NCI-H187 (cell line): ENCODE measurements at places on chromosomes 5 and 9.
A peak's percentile ranks its signal among the peaks of the same experiment; 100 is the strongest.

- DNase-seq, result no peak
These were observed 73.8 kb upstream of the IFNE start for GRCh38 chr9:21555911-21556310.

DNA sequence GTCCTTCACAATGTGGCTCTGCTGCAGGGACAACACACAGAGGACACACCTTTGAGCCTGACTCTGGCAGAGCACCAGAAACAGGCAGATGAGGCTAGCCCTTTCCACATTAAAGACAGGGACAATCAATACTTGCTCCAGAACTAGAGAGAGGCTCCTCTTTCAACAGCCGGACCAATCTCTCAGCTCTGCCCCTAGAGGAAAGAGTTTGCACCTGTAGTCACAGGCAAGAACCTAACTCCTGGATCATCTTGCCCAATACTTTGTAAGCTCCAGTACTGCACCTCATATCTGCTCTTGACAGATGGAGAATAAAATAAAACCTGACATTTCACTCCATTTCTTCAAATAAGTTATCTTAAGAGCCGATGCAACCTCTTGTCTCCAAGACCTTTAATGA, 52.1 kb downstream of the EPB41L4A start:
- no peak for DNase-seq

GRCh38 chr5:78587775-78588291, 60.7 kb downstream of the LHFPL2 start:
- DNase-seq, result no peak

GRCh38 chr9:133705576-133705975, 32.6 kb downstream of the SARDH start:
- DNase-seq, result no peak

GRCh38 chr5:53406630-53407316, 73.7 kb upstream of the FST start:
- no peak for DNase-seq

GRCh38 chr9:135036861-135037465, 50.5 kb upstream of the OLFM1 start:
- DNase-seq, result no peak

DNA sequence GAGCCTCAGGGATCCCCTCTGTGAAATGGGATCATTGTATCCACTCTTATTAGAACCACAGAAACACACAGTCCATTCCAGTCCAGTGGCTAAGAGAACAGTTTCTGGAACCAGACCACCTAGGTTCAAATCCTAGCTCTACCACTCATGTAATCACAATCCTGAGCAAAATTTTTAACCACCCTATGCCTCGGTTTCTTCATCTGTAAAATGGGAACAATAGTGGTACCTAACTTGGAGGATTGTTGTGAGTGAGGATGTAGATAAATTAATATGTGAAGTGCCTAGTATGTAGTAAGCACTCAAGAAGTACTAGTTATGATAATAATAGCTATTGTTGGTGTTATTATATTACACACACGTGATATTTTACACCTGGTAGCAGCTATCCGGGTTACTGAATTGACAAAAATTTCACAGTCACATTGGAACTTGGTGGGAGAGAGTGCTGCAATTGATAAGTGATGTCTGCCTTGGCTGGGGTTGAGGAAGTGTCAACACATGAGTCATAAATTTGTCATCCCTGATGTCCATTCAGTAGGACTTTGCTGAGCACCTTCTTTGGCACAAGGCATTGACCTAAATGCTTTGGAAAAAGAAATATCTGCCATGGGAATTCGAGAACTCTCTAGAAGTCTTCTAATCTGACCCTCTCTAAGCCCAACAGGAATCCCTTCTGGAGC, 68.4 kb downstream of the COL27A1 start:
- DNase-seq, result no peak

GRCh38 chr5:82679660-82680059, 397.5 kb downstream of the TMEM167A start:
- no peak for DNase-seq

DNA sequence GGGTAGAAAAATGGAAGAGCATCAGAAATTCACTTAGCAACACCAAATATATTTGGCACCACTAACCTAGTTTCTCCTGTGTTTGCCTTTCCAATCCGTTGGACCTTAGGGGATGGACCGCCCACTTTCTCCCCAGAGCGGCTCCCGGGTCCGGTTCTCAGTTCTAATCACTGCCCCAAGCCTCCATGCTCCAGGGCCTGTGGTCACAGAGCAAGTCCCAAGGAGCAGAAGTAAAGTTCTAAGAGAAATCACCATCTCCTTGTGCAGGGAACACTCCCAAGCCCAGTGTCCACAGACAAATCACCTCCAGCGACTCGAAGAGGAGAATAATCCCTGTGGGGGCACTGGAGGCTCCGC, 728 bp upstream of the SLC1A1 start:
- no peak for DNase-seq

DNA sequence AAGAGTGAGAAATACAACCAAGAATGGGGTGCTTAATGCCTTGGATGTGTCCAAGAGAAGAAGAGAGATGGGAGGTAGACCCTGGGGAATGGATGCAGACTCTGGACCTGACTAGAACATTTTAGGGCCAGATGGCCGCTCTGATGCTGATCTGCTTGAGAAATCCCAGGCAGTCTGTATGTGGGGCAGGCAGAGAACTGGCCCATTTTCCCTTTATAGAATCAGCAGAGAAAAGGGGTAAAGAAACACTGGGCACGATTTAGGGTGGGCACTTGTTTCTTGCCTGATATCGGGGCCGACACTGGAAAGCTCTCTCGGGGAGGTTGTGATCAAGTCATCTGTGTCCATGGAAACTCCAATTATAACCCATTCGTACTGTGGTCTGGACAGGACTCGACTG, 118.5 kb upstream of the FSTL4 start:
- no peak for DNase-seq

GRCh38 chr5:1764606-1764960, 35.1 kb downstream of the MRPL36 start:
- no peak for DNase-seq

GRCh38 chr5:106420102-106420501, 1250.6 kb downstream of the EFNA5 start:
- DNase-seq, result no peak

DNA sequence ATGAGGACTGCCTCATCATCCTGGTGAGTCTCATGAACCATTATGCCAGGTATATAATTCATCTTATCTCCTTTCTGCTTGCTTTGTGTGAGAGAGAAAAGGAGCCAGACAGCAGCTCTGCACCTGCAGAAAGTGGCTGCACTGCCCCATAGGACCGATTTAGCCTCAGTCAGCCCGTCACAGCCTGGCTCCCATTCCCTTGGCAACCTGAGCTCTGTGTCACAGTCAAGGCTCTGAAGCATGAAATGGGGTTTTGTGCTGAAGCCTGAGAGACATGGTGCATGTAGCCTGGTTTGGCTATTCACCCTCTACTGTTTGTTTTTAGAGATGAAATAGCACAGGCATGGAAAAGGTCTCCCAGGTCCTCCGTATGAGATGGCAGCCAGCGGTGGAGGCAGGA, 198.3 kb downstream of the KCTD16 start:
- peak; percentile 68 for DNase-seq

DNA sequence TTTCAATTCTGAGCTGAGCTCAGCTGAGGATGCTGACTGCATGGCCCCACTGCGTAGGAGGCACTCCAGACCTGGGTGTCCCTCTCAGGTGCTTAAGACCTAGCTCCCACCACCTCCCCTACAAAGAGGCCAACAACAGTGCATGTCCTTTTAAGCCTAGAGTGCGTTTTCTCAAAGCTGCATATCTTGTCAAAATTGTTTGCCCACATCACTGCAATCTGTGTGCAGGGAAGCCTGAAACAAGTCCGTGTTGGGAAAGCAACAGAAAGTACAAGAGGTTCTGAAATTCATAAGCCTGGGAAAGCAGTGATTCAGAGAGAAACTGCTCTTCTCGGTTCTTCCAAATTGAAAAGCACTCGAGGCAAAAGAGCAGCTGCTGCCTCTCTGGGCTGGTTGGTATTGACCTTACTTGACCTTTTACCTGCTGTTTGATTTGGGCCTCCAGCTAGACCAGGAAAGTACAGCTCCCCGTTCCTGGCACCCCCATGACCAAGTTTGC, 238.4 kb downstream of the NR2F1-AS1 start:
- no peak for DNase-seq

GRCh38 chr9:96256800-96257199, 45.2 kb downstream of the HSD17B3 start:
- no peak for DNase-seq

DNA sequence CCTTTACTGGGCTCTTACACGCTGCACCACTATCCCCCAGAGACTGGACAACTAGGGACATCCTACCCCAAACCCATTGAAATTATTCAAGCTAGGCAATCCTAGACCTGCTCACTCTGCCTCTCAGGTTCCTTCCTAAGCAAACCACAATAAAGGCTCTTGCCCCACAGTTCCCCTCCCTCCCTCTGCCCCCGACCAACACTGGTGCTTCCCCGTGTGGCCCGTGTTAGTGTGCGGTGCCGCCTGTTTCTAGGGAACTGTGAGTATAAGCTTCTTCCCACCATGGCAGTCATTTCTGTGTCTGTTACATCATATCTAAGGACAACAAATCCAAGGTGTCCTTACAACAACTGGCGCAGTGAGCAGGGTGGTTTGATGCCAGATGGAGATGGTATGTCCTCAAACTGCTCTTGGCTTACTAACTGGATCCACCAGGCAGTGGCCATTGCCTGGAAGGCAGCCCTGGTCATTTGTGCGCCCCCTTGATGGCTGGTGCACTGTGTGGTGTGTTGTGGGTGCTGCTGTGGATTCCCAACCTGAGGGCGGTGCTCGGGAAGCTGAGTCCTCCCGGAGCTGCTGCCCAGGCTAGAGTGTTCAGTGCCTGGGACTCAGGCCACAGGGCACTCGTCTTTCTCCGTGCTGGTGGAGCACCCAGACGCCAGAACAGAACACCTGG, 8.4 kb upstream of the MXD3 start:
- no peak for DNase-seq

- no peak for DNase-seq
These were observed 15.9 kb upstream of the CDC20B start for GRCh38 chr5:55188656-55189540.

GRCh38 chr5:10219068-10219467, 30.6 kb downstream of the ATPSCKMT start:
- DNase-seq, result no peak

- no peak for DNase-seq
These were observed 198.1 kb downstream of the LURAP1L start for GRCh38 chr9:12972608-12973589.

DNA sequence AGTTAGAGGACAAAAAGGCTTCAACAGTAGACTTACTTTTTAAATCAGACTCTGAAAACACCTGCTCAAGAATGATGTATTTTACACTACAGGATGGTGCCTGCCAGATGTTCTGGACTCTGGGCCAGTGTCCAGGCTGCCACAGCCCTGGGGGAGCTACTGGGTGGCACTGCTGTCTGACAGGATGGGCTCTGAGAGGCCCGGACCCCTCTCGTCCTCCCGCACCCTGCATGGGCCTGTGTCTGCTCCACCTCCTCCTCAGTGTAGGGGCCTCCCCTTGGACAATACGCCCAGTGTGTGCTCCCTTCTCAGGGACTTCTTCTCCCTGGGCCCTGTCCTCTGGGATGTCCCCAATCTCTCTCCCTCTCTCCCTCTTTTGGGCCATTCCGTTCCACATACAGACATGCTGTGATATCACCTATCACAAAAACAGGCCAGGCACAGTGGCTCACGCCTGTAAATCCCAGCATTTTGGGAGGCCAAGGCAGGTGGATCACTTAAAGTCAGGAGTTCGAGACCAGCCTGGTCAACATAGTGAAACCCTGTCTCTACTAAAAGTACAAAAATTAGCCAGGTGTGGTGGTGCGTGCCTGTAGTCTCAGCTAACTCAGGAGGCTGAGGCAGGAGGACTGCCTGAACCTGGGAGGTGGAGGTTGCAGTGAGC, 23.4 kb downstream of the GFPT2 start:
- no peak for DNase-seq

- DNase-seq, result no peak
These were observed 144.9 kb downstream of the CDK5RAP2 start for GRCh38 chr9:120435091-120435490.

GRCh38 chr5:137320056-137321045, 178.8 kb downstream of the SPOCK1 start:
- peak; percentile 12 for DNase-seq

GRCh38 chr5:24272741-24273140, 372.0 kb downstream of the CDH10 start:
- no peak for DNase-seq

DNA sequence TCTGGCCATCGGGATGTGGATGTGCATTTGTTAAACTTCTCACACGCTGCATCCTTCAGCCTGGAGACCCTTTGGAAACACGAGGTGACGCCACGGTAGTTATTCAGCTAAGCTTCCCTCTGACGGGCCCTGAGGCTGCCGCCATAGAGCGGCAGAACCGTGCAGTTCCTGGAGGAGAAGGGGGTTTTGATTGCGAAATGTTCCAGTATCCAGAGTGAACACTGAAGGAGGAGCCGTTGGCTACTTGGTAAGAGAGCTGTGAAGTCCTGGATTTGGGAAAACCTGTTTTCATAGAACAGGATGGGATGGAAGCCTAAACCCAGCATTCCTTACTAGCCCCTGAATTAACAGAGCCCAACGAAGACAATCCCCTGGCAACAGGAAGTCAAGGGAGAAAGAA, 23.0 kb upstream of the EXOC3 start:
- DNase-seq, result no peak

DNA sequence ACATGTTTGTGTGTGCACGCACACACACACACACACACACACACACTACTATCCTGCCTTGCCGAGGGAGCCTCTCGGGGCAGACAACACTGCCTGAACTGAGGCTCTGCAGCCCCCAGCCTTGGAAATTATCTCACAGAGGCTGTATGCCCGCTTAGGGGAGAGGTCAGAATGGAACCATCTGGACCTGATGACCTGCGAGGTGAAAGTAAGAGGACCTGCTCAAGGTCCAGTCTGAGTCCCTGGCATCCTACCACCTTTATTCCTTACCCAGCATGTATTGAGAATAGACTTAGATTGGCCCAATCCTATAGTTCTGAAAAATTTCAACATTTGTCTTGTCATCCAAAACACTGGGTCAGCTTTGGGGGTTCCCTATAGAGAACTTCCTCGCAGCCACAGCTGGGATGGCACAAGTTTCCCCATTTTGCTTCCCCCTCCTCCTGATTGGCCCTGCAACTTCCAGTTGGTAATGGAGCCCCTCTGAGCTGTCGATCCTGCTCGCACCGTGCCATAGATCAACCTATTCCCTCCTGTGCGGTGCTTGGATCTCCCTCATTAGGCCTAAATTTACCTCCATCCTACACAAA, 10.2 kb downstream of the MVB12B start:
- DNase-seq, result no peak

- DNase-seq, result no peak
These were observed 30.6 kb upstream of the SMU1 start for GRCh38 chr9:33106827-33107621.

GRCh38 chr5:179437341-179438001, 92.2 kb upstream of the ADAMTS2 start:
- no peak for DNase-seq

DNA sequence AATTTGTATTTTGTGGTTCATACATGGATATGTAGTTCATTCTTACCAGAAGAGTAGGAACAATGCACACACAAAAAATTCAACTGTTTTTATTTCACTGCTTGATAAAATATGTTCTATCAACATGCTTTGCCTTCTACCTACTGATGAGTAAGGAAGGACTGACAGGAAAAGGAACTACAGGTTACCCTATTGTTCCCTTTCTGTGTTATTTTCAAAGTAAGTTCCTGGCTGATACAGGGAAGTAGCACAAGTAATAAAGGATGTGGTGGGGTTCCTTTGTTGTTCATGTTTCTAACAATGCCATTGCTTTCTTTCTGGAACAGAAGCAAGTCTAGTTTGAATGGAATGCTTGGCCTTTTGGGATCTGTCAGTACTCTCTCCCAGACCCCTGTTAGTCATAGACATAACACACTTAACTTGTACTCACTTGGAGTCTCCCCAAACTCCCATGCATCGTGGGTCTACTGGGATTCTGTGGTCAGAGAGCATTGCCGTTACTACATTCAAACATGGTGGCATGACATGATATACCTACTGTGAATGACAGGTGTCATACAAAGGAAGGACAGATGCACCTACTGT, 20.2 kb upstream of the ALDOB start:
- no peak for DNase-seq
